Liver (tissue), 10 donors: ENCODE measurements at places on chromosomes 6 and 20. TPM values are rescaled to one million over a fixed set of nuclear protein-coding genes. Genes with fewer than 3 reads are reported as not detected.

PPARD gene
- 2.1 TPM for total RNA-seq

DOK5 gene
- 0.08 TPM for total RNA-seq

GPLD1 gene
- total RNA-seq: 62.0 TPM

DACT2 gene
- 0.42 TPM for total RNA-seq

SYCP2L gene
- 0.28 TPM for total RNA-seq

PTPRK gene
- total RNA-seq: 25.9 TPM

DUSP15 gene
- total RNA-seq: 0.42 TPM

CHD6 gene
- total RNA-seq: 14.8 TPM

DNA sequence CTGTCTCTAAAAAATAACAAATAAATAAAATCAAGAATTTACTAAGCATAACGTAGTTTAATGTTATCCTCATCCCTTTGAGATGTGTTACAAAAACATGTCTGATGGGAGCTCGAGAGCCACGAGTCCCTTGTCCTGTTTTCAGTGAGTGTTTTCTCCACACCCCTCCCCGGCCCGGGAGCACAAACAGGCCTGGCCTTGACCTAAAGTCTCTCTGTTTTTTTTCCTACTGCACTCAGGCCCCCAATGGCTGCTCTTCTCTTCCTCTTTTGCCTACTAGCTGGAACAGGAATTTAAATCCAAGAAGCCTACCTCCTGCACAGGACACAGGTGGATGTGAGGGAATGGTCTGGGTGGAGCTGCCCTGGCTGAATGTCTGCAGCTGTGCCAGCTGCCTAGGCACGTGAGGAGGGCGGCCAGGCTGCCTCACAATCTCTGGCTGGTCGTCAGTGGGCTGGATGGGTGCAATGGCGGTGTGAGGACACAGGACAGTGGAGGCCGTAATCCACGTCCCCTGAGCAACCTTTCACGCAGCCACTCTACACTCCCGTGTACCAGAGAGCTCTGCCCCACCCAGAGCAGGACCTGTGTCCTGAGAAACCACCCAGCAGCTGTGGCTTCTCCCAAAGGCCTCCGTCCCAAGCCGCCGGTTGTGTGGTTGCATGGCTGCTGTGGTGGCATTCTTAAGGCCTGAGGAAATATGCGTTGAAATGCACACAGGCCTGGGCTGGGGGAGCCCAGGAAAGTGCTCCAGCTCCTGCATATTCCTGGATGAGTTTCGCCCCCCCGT, 117.5 kb downstream of the FAM120B start:
- DNase-seq: no peak

GRCh38 chr20:21075471-21075870, 30.7 kb downstream of the LINC00237 start:
- DNase-seq: no peak

DNA sequence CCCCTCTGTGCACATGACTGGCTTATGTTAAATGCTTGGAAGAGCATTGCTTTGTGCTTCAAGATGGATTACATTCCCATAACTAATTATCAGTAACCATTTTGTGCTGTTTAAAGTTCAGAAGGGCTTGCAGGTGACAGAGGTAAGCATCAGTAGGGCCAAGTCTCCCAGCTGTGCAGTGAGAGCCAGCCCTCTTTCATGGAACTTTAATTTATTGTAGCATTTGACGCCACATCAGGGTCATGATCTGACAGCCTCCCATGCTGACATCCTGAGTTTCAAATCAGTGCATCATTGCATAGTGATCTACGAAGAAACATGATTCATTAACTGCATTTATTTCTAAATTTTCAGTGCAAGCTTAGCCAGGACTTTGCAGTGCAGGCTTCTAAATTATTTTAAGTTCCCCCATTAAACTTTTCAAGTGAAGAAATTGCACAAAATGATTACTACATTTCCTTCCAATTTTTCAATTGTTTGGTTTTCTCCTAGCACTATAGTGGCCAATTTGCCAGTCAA, 380.9 kb downstream of the UTRN start:
- DNase-seq: no peak

GRCh38 chr20:48465271-48465670, 362.5 kb downstream of the PREX1 start:
- DNase-seq: no peak

- no peak for DNase-seq
Measured at GRCh38 chr6:72414657-72415056, 207.2 kb upstream of the KCNQ5 start.

DNA sequence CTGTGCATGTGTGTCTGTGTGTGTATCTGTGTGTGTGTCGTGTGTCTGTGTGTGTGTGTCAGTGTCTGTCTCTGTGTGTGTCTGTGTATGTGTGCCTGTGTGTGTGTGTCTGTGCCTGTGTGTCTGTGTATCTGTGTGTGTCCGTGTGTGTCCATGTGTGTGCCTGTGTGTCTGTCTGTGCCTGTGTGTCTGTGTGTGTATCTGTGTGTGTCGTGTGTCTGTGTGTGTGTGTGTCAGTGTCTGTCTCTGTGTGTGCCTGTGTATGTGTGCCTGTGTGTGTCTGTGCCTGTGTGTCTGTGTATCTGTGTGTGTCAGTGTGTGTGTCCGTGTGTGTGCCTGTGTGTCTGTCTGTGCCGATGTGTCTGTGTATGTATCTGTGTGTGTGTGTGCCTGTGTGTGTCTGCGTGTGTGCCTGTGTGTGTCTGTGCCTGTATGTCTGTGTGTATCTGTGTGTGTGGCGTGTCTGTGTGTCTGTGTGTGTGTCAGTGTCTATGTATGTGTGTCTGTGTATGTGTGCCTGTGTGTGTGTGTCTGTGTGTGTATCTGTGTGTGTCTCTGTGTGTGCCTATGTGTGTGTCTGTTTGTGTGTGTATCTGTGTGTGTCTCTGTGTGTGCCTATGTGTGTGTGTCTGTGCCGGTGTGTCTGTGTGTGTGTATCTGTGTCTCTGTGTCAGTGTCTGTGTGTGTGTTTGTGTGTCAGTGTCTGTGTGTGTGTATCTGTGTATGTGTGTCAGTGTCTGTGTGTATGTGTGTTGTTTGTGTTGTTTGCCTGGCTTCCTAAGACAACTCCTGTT, 11.6 kb downstream of the SNPH start:
- no peak for DNase-seq

- DNase-seq: no peak
Measured at GRCh38 chr6:65979120-65979519, 272.1 kb upstream of the EYS start.

DNA sequence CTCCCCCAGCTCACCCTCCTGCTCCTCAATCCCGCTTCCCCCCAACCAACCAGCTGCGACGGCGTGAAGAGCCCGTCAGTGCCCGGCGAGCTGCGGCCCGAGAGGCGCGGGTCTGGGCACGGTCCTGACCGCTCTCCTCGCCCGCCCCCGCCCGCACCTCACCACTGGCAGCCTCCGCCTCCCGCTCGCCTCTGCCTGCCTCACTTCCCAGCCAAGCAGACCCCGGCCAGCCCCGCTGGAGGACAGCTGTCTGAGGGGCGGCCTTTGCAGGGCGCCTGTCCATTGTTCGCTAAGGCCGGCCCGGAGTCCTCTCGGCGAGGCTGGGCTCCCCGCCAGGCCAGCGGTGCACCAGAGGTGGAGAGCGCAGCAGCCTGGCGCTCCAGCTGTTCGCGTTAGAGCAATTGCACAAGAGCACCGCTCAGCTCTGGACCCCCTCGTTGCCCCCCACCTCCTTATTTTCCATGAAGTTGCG, 1.3 kb downstream of the SOBP start:
- peak; percentile 56 for DNase-seq

GRCh38 chr6:123211777-123212545, 215.9 kb downstream of the CLVS2 start:
- DNase-seq: no peak

- DNase-seq: no peak
Measured at GRCh38 chr6:141260627-141261015, 872.1 kb upstream of the GJE1 start.

- no peak for DNase-seq
Measured at GRCh38 chr20:53985150-53985518, 85.3 kb downstream of the BCAS1 start.

- no peak for DNase-seq
Measured at GRCh38 chr6:148701375-148701774, 45.5 kb upstream of the UST start.

DNA sequence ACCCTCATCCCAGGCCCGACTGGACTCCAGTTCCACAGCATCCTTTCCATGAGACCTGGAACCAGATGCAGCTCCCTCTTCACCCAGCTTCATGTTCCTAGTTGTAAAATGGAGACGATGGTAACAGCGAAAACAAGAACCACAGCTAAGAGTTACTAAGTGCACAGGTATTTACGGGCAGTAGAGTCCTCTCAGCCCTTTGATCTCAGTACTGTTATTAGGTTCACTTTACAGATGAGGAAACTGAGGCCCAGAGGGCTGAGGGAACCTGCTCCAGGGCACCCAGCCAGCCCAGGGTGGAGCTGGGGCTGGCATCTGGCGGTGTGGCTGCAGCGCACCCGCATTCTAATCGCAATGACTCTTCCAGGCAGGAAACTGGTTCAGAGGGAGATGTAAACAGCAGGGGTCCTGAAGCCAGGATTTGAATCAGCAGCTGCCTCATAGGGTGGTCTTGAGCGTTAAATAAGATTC, 858 bp downstream of the BCAS1 start:
- DNase-seq: no peak

GRCh38 chr6:21826023-21826422, 232.5 kb downstream of the SOX4 start:
- DNase-seq: no peak

DNA sequence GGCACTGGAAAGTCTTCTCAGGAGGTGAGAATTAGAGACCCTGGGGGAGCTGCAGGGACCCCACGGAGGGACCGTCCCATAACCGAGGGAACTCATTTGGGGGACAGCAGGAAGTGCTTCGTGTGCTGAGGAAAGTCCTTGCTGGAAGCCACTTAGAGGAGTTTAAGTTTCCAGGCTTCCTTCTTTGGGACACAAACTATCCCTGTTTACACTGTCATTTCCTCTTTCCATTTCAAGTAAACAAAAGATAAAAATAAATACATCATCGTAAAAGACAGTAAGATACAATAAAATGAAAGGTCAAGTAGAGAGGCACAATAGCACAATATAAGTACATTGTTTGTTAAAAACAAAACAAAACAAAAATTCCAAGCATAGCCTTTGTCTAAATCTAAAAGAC, 101.2 kb downstream of the TTLL2 start:
- no peak for DNase-seq

- DNase-seq: no peak
Measured at GRCh38 chr6:101294051-101294638, 99.4 kb upstream of the GRIK2 start.

GRCh38 chr20:16708602-16709001, 21.2 kb upstream of the SNRPB2 start:
- no peak for DNase-seq

DNA sequence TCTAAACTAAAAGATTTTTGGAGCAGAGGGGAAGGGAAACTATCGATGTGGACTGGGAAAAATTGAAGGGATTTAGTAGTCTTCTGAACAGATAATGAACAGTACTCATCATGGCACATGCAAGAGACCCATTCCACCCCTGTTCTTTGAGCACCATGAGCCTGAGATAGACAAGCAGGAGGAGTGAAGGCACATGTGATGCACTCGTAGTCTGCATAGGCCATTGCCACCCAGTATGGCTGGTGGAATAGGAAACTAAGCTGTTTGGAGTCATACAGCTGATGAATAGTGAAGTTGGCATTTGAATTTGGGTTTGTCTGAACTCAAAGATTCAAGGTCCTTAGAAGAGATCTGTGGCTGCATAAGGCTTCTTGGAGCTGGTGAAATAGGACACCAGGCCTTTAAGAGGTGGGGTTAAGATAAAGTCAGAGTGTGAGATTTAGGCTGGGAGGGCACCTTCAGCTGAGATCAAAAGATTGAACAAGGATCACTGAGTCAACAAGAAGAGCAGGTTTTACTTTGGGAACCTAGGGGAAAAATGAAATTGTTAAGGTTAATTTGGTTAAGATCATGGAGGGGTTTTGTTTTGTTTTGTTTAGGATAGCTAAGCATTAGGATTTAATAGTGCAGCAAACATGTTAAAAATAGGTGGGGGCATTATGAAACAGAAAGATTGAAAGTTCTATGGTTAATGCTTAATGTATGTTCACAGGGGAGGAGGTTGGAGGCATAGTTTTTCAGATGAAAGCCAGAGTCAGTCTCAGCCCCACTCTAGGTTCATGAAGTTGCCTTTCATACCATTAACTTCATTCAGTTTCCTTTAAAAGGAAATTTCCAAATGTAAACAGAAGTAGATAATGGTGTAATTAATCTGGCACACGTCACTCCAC, 148.8 kb downstream of the ARID1B start:
- no peak for DNase-seq

DNA sequence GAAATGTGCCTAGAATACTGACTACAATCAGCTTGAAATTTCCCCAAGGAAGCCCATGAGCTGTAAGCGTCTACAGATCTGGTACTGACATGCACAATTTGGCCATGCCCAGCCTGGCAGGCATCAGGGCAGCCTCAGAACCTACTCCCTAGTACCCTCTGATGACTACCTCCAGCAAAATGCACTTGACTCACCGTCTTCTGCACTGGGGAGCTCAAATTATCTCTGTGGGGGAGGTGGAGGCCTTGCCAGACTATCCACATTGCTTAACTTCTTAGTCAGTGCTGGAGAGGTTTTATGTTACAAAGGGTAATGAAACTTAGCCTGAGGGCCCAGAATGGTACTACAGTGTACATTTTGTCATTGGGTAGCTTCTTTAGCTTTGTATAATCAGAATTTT, 126.0 kb upstream of the ADGRF1 start:
- no peak for DNase-seq

DNA sequence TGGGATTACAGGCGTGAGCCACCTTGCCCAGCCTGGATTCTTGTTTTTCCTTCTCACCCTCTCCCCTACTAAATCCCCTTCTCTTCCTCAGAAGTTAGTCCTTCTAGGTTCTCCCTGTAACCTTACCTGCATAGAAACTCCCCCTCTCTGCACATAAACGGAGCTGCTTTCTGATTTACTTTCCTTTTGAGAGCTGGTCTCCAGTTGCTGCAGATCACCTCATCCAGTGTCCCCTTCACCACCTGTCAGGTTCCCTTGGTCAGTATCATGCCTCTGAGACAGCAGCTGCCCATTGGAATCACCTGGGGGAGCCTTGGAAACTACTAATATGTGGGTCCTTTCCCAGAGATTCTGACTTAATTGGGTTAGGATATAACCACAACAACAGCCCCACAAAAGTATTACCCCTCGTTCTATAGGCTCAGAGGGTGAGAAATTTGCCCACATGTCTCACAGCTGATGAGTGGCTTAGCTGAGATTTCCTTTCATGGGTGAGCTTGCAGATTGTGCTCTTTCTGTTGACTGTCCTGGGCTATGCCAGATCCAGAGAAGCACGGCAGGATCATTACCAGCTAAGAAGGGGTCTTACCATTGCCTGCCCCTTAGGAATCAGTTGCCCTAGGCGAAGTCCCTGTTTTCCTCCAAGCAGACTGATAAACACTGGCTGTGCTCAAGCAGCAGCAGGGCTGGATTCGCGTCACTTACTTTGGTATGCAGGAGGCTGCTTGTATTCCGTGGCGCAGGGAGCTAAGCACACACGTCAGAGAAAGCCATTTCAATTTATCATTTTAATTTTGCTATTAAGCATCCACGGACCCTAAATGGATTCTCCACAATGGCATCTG, 51.3 kb downstream of the AKAP12 start:
- no peak for DNase-seq
